Activated CD4-positive, alpha-beta memory T cell treated with anti-CD3 and anti-CD28 coated beads, Interleukin-2, amount 10 ng/mL, durations not matched to agents 7 days and 5 days (primary cell): ENCODE measurements at places on chromosomes 4 and X. TPM values are rescaled to one million over a fixed set of nuclear protein-coding genes. Genes with fewer than 3 reads are reported as not detected.

Gene DIPK2B
- not detected for total RNA-seq

Gene TREX2
- total RNA-seq = 1.8 TPM

Gene SLC16A2
- 0.05 TPM for total RNA-seq

Gene RGN
- total RNA-seq = not detected

Gene TEX13C
- total RNA-seq = not detected

DNA sequence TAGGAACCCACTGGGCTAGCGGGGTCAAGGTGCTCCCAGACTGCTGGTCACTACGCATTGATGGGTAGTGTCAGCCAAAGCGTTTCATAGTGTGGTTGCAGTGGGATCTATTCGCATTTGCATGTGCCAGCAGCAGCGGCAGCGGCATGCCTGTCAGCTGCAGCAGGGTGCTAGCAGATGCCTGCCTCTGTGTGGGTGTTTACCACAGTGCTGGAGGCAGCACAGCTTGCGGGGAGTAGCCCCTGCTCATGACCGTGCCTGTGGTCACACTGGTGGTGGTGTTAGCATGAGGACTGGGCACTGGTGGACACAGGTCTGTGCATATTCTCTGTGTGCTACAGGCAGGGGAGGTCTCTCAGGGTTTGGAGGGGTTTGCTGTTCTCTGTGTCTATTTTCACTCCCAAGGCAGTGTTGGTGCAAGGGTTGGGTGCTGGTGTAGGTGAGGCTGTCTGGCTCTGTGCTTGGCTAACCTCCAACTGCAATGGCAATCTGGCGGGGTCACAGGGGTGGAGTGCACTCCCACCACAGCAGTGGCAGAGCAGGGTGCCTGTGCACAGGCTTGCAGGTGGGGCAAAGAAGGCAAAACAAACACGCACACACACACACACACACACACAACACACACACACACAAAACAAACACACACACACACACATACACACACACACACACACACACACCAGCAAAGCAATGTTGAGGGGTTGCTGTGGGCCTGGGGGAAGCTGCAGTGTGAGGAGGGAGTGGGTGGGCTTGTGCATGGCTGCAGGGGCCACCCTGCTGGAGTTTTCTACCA lies 184.4 kb downstream of the GLUD2 start:
- DNase-seq = no peak

GRCh38 chrX:20361890-20362262 lies 95.2 kb upstream of the RPS6KA3 start:
- no peak for DNase-seq

GRCh38 chr4:165355900-165356300 lies 22.9 kb upstream of the CPE start:
- DNase-seq = no peak

- DNase-seq = no peak
Measured at GRCh38 chr4:96354036-96354712, 514.3 kb downstream of the PDHA2 start.

- DNase-seq = no peak
Measured at GRCh38 chr4:164572877-164573279, 181.1 kb upstream of the SMIM31 start.

- DNase-seq = no peak
Measured at GRCh38 chr4:14115106-14115505, 487.6 kb upstream of the BOD1L1 start.

GRCh38 chrX:9396930-9397329 lies 67.9 kb upstream of the TBL1X start:
- no peak for DNase-seq

GRCh38 chr4:113445286-113445685 lies 316.3 kb downstream of the CAMK2D start:
- no peak for DNase-seq

DNA sequence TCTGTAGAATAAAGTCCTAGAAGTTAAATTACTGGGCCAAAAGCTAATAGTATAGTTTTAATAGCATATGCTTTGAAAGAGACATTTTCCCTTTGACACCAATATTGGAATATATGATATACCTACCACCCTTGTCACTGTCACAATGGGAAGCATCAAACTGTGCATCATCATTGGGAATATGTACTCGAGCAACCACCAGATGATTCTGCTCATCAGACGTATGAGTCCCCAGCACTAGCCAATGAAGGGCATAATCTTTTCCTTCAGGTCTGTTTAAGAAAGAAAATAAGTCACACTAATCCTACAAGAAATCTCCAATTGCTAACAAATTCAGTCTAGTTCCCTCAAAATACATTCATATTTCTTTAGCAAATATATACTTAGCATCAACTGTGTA lies 7.3 kb downstream of the RBBP7 start:
- no peak for DNase-seq
